EL (cell line): ENCODE measurements at places on chromosomes 11 and 22.
A peak's percentile ranks its signal among the peaks of the same experiment; 100 is the strongest.

DNA sequence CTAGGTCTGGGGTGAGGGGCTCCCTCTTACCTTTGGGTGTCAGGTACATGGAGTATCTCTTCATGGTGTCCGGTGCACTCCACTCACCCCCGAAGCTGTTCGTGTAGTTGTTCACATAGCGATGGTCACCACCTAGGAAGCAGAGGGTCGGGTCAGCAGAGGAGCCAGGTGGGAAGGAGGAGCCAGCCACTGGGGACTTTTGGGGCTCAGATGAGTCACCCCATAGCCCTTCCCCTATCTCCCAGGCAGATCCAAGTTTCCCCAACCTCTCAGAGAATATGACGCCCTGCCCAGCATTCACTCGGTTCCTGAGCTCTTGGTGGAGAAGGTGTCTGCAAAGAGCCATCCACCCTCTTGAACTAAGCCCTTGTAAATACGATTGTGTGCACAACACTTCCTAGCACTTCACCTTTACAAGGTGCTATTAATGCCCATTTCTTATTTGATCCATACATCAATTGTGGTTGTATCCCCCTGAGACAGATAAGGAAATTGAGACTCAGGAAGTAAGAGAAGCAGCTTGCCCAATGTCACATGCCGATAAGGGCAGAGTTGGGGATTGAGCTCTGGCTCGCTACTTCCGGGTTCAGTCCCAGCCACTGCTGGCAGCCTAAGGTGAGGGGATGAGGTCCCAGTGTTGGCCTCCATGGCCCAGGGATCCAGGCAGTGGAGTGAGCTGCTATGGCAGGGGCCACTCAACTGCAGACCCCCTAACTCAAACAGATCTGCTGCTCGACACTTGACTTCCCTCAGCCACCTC lies 14.8 kb downstream of the TRIM29 start:
- DNase-seq: no peak

DNA sequence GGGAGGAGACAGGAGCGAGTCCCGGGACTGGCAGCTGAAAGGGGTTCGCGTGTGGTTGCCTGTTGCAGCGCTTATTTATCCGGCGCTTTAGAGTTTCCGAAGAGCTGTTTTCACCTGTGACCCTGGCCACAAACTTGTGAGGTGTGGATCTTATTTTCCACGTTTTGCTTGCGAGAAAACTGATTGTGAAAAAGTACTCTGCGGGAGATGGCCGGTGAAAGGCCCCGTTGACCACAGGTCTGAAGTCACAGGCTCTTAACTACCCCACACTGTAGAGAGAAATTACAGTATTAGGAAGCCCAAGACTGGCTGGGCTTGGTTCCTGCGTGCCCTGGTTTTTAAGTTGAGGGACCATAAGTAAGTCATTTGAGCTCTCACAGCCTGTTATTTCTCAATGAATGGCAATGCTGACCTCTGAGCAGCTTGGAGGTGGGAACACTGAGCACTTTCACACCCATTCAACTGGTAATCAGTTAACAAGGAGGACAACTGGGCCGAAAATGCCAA lies 379 bp upstream of the RAB38 start:
- DNase-seq: no peak

- no peak for DNase-seq
Observed at GRCh38 chr11:110053848-110054414, 39.3 kb upstream of the ZC3H12C start.

DNA sequence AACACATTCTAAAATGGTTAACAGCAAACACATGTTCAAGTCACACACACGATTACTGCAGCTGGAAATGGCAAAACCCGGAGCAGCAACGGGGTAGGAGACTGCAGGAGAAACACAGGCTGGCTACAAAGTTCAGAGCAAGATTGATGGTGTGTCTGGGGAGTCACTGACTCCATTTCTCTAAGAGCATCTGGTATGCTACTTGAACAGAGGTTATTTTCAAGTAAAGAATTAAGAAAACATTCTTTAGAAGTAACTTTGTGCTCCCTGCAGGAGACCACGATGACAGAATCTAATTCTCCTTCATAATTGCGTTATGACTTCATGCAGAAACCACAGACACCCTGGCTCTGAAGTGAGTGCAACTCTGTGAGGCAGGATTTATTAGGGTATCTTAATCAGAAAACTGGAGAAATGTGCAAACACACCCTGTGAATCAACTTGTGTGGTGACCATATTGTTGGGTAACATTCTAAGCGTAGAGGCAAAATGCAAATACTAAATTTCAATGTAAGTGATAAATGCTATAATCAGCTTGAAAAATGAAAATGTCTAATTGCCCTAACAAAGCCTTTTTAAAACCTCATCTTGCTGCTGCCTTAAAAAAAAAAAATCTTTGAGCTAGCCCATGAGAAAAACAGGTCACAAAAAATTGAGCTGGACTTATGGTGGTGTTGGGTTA lies 303.0 kb downstream of the CADM1 start:
- peak; percentile 58 for DNase-seq

DNA sequence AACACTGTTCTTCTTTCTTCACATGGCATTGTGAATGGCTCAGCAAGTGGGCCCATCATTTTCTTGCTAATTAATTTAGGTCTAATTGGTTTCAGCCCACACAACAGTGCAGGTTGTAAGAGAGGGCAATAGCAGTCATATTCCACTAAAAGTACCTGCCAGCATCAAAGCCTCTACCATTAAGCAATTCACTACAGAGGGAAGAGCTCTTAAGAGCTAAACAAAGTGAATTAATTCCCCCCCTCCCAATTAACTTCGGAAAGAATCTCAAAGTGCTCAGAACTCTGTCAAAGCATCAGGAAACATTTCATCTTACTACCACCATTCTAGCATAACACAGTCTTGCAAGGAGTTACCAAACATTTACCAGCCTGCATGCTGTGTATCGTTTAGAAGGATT lies 133.9 kb upstream of the UBASH3B start:
- DNase-seq: no peak
